ENCODE measurements at places on chromosomes 7 and 10. TPM values are rescaled to one million over a fixed set of nuclear protein-coding genes. Genes with fewer than 3 reads are reported as not detected.

Gene CTNNA3
- total RNA-seq = not detected

- DNase-seq = no peak
- H3K27me3 ChIP-seq = peaks cover 28% of the 10 kb centered on the region
- H3K4me1 ChIP-seq = no peaks in the 10 kb centered on the region
- no peak overlapping the region for H3K27ac ChIP-seq
- no peak overlapping the region for H3K4me3 ChIP-seq
- H3K36me3 ChIP-seq = no peaks in the 10 kb centered on the region
Observed at GRCh38 chr10:97886286-97886685, 36.6 kb downstream of the GOLGA7B start.

- no peak overlapping the region for H3K4me3 ChIP-seq
- no peaks in the 10 kb centered on the region for H3K4me1 ChIP-seq
- no peaks in the 10 kb centered on the region for H3K27me3 ChIP-seq
- no peaks in the 10 kb centered on the region for H3K36me3 ChIP-seq
Observed at GRCh38 chr10:17586821-17587234, 30.3 kb downstream of the HACD1 start.

Gene SPAG6
- total RNA-seq = not detected

DNA sequence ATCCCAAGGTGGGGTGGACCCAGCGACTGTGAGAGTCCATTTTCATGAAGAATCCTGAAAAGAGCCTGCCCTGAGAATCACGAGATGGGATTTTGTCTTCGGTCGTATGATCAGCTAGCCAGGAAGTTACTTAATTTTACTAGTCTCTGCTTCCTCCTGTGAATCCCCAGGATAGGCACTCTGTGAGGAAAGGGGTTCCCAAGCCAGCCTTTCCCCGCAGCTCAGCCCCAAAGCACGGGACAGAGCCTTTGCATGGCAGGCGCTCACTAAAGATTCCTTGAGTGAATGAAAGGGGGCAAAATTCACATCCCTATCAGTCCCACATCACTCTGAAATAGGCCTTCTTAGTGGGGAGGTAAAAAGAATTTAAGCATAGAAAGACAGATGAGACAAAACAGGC is 219.6 kb downstream of the ADARB2 start:
- H3K36me3 ChIP-seq = no peaks in the 10 kb centered on the region
- no peak for DNase-seq
- no peaks in the 10 kb centered on the region for H3K4me1 ChIP-seq
- no peak overlapping the region for H3K4me3 ChIP-seq
- H3K27ac ChIP-seq = no peak overlapping the region

GRCh38 chr7:132077971-132078685 is 498.1 kb downstream of the PLXNA4 start:
- H3K4me3 ChIP-seq = no peak overlapping the region
- no peaks in the 10 kb centered on the region for H3K36me3 ChIP-seq

DNA sequence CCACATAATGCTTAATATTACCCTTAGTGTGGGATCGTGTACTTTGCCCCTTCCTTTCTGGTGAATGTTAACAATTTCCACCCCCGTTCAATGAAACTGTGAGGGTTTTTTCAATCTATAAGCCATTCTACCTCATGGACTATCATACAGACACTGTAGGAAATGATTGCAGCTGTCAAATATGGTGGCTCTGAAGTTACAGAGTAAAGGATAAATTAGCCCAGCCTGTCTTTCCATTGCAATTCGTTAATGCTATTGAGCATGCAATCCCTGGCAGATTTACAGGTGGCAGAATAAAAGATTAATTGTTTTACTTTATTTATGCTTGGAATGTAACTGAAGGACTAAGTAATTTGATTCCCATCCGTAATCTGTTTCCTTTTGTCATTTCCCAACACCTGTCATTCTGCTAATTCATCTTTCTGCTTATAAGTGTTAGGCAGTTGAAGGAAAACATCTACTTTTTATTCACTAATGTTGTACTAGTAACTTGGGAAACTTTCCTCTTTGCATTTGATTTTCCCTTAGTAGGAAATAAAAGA is 1211.6 kb upstream of the LRRN3 start:
- no peaks in the 10 kb centered on the region for H3K27me3 ChIP-seq
- H3K4me1 ChIP-seq = no peaks in the 10 kb centered on the region
- DNase-seq = no peak
- no peaks in the 10 kb centered on the region for H3K36me3 ChIP-seq

Measured in HepG2 (cell line).